ENCODE measurements at places on chromosomes 7 and 10. TPM values are rescaled to one million over a fixed set of nuclear protein-coding genes. Genes with fewer than 3 reads are reported as not detected.

BMPR1A gene
- 145 TPM for total RNA-seq

TMEM229A gene
- 0.46 TPM for total RNA-seq

STRIP2 gene
- 8.1 TPM for total RNA-seq

MPP7 gene
- 6.9 TPM for total RNA-seq

PTN gene
- 16.8 TPM for total RNA-seq

DNA sequence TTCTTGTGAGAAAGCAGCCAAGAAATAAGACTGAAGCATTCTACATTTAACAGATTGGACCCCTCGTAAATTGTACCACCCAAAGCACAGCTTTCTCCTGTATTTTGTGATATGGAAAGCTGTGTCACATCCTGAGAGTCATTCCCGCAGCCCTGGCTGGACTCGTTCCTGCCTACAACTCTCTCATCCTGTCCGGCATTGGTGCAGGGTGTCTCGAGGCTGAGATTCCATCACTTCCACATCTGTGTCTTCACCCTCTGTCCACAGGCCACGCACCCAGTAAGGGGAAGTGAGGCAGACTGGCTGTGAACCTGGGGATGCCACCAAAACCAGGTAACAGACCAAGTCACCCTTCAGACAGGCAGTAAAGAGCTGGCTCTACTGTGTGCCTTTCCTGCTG lies 146.2 kb upstream of the KLF6 start:
- no peak for DNase-seq
- no peaks in the 10 kb centered on the region for H3K36me3 ChIP-seq

DNA sequence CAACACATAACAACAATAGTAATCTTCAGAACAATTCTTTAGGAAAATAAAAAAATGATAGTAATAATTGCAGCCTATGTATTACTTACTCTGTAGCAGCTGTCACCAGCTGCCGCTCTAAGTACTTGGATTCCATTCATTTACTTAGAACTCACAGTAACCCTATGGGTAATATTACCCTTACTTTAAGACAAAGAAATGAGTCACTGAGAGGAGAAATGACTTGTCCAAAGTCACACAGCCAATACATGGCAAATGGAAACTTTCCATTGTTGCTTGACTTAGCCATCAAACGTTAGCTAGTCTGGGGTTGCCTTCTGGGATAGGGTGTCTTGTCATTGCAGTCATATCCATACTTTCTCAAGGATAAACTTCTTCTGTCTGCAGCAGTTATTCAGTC lies 3.6 kb downstream of the CCNY start:
- no peak overlapping the region for H3K27ac ChIP-seq
- no peak for DNase-seq
- no peak overlapping the region for H3K4me3 ChIP-seq
- peaks cover 1% of the 10 kb centered on the region for H3K36me3 ChIP-seq
- no peaks in the 10 kb centered on the region for H3K4me1 ChIP-seq
- H3K27me3 ChIP-seq, result no peaks in the 10 kb centered on the region

GRCh38 chr7:150351587-150352194 lies 10.3 kb upstream of the RARRES2 start:
- H3K4me1 ChIP-seq, result no peaks in the 10 kb centered on the region
- DNase-seq, result no peak
- no peaks in the 10 kb centered on the region for H3K36me3 ChIP-seq
- H3K27me3 ChIP-seq, result no peaks in the 10 kb centered on the region
- no peak overlapping the region for H3K27ac ChIP-seq

DNA sequence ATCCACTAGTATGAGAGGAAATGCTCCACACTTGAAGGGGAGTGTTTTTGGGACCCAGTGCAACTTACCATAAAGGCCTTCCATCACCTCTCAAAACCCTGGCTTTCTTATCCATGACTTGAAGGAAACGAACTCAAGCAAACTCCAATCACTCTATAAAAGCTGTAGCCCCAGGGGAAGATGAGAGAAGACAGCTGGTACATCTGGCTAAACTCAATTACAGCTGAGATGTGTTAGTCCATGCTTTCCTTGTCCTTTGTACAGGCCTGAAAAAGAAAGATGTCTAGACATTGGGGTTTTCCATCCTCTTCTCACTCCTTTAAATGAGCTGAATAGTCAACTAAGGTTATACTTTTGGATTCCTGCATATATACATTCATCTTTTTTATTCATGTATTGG lies 89.5 kb upstream of the ANKRD30A start:
- no peaks in the 10 kb centered on the region for H3K36me3 ChIP-seq
- H3K27me3 ChIP-seq, result no peaks in the 10 kb centered on the region
- H3K4me3 ChIP-seq, result no peak overlapping the region
- no peaks in the 10 kb centered on the region for H3K4me1 ChIP-seq

- no peak for DNase-seq
- H3K27me3 ChIP-seq, result no peaks in the 10 kb centered on the region
- H3K4me1 ChIP-seq, result peaks cover 7% of the 10 kb centered on the region
Measured at GRCh38 chr7:137920637-137921399, 74.0 kb upstream of the DGKI start.

GRCh38 chr10:126504063-126504760 lies 115.9 kb upstream of the ADAM12 start:
- H3K27me3 ChIP-seq, result no peaks in the 10 kb centered on the region
- H3K4me3 ChIP-seq, result no peak overlapping the region
- H3K4me1 ChIP-seq, result no peaks in the 10 kb centered on the region
- H3K36me3 ChIP-seq, result no peaks in the 10 kb centered on the region
- H3K27ac ChIP-seq, result no peak overlapping the region

DNA sequence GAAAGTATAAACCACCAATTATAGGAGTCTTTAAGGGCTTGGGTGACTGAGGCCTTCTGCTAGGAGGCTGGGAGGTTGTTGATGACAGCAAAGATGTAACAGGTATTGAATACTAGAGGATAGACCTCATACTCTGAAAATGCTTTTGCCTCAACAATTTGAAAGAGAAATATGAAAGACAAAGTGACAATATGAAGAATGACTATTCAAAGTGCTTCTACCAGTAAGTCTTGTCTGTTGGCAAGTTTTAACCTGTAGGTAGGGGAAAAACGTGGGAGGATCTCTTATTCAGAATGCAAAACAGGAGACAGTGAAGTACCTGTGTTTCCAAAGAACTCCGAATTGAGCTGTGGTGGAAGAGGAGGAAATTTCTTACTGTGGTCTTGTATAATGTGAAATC lies 38.2 kb downstream of the GBF1 start:
- no peak overlapping the region for H3K27ac ChIP-seq
- DNase-seq, result no peak
- no peaks in the 10 kb centered on the region for H3K36me3 ChIP-seq
- H3K4me3 ChIP-seq, result no peak overlapping the region
- H3K4me1 ChIP-seq, result no peaks in the 10 kb centered on the region

DNA sequence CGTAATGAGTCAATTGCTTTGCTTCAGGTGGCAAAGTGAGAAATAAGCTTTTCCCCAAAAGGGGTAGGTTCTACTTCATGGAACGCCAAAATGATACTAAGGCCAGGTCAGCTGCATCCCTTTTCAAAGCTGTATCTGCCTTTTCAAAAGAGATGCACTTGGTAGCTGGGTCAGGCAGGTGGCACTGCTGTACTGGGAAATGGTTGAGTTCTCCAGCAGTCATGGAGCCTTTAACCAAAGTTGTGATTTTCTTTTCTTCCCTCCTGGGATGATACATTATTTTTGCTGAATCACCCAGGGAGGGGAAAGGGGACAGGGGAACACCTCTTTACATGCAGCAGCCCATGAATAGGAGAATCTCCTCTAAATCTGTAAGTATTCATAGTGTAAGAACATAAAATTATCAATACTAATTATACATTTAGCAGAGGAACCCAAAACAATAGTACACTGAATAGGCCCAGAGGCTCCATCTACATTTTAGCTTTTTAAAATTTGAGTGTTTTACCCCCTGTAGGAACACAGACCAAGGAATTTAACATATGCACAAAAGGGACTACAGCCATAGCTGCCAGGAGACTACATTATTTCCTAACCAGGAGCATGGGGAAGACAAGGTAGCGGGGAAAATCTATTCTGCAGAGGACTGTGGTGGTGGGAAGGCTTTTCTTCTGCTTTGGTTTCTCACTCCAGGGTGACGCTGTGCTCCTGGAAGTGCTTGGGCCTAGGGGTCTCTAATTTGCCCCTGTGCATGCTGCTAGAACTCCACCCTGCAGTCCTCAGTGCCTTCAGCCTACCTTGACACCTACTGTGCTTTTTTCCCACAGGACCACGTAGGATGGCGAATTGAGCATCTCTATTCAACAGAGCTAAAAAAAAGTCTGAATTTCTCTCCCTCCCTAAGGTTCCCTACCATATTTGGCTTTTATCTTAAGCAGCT lies 6.4 kb upstream of the GPR22 start:
- H3K4me3 ChIP-seq, result no peak overlapping the region
- no peaks in the 10 kb centered on the region for H3K27me3 ChIP-seq
- peak; percentile 56 for DNase-seq
- H3K36me3 ChIP-seq, result no peaks in the 10 kb centered on the region
- no peak overlapping the region for H3K27ac ChIP-seq

- no peaks in the 10 kb centered on the region for H3K36me3 ChIP-seq
- DNase-seq, result peak; percentile 87
- H3K4me1 ChIP-seq, result no peaks in the 10 kb centered on the region
Measured at GRCh38 chr7:4631380-4632179, 50.5 kb upstream of the FOXK1 start.

DNA sequence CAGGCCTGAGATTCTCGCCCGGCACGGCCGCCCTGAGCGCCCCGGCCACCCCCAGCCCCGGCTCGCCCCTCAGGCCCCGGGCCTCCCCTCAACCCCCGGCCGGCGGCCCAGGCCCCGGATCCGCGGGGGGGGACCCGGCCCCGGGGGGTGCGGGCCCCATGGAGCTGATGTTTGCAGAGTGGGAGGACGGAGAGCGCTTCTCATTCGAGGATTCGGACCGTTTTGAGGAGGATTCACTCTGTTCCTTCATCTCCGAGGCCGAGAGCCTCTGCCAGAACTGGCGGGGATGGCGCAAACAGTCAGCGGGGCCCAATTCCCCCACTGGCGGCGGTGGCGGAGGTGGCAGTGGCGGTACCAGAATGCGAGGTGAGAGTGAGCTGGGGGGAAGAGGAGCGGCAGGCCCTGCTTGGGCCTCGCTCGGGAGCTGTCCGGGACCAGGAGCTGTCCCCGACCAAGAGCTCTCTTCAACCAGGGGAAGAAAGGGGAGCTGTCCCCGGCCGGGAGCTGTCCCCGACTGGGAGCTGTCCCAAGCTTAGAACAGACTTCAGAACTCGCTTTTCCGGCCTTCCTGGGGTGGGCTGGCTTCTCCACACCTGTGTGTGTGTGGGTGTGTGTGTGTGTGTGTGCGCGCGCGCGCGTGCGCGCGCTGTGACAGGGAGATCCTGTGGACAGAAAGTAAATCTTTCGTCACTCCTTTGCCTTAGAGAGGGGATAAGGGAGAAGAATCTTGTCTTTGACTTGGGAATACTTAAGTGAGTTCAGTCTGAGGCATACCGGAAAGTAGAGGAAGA lies 510 bp downstream of the ZSWIM8 start:
- H3K4me3 ChIP-seq, result peak overlapping the region; percentile 99
- no peak overlapping the region for H3K27ac ChIP-seq
- H3K36me3 ChIP-seq, result peaks cover 12% of the 10 kb centered on the region
- H3K27me3 ChIP-seq, result no peaks in the 10 kb centered on the region
- peaks cover 2% of the 10 kb centered on the region for H3K4me1 ChIP-seq
- DNase-seq, result peak; percentile 59

GRCh38 chr7:144653449-144653848 lies 182.4 kb downstream of the TPK1 start:
- no peak overlapping the region for H3K27ac ChIP-seq
- H3K27me3 ChIP-seq, result no peaks in the 10 kb centered on the region
- DNase-seq, result no peak
- no peaks in the 10 kb centered on the region for H3K4me1 ChIP-seq

- no peak for DNase-seq
- no peaks in the 10 kb centered on the region for H3K27me3 ChIP-seq
- H3K27ac ChIP-seq, result no peak overlapping the region
- H3K4me1 ChIP-seq, result no peaks in the 10 kb centered on the region
- H3K36me3 ChIP-seq, result no peaks in the 10 kb centered on the region
Measured at GRCh38 chr7:120055300-120055699, 217.7 kb upstream of the KCND2 start.

- H3K27ac ChIP-seq, result no peak overlapping the region
- DNase-seq, result no peak
- H3K4me3 ChIP-seq, result no peak overlapping the region
- no peaks in the 10 kb centered on the region for H3K36me3 ChIP-seq
Measured at GRCh38 chr10:58352956-58353610, 18.3 kb downstream of the UBE2D1 start.

DNA sequence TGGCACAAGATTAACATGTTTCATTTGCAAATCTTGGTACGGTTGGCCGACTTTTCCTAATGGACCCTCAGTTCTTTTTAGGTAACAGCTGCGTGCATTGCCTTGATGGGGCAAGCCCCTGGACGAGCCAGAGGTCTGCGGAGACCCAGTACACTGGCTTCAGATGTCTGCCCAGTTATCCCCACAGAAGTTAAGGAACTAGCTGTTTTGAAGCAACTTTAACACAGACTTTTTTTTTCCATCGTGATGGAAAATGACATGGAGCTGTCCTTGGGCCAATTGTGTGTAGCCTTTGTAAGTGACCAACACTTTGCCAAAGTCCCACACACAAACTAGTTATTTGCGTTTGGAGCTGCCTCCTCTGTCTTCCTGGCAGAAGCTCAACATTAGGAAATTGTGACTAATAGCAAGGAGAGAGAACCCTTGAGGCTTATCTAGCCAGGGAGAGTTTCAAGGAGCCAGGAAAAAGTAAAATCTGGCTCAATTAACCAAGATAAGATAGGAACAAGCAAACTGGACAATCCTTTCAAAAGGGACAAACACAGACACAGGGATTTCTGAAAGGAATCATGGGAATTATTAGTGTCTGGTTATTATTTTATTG lies 99.6 kb upstream of the BMPER start:
- H3K4me1 ChIP-seq, result no peaks in the 10 kb centered on the region
- no peaks in the 10 kb centered on the region for H3K27me3 ChIP-seq
- no peaks in the 10 kb centered on the region for H3K36me3 ChIP-seq

DNA sequence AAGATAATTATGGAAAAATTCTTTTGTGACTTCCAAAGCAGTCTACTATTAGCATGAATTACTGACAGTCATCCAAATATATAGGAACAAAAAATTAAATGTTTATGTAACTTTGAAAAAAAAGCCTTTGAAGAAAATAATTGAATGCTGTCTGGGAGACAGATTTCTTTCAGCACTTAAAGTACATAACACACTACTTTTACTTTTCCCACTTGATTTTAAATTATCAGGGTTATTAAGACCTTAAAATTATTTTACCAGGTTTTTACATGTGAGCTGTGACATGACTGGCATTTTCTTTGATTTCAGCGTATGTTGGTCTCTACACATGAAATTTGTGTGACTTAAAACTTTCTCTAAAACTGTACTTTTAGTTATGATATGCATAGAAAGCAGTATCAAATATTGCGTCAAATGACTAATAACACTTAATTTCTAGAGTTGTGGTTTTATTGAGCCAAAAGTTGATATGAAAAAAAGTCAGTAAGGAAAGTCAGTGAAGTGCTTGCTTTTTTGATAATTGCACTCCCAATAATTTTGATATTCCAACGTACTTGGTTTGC lies 3.1 kb downstream of the PTEN start:
- H3K27me3 ChIP-seq, result no peaks in the 10 kb centered on the region
- peaks cover 4% of the 10 kb centered on the region for H3K36me3 ChIP-seq
- H3K4me1 ChIP-seq, result no peaks in the 10 kb centered on the region
- no peak overlapping the region for H3K27ac ChIP-seq
